IPS DF 19.7 (cell line): ENCODE measurements at places on chromosomes 7 and 10.

GRCh38 chr10:17115683-17116082, 13.9 kb downstream of the CUBN start:
- no peak for DNase-seq

DNA sequence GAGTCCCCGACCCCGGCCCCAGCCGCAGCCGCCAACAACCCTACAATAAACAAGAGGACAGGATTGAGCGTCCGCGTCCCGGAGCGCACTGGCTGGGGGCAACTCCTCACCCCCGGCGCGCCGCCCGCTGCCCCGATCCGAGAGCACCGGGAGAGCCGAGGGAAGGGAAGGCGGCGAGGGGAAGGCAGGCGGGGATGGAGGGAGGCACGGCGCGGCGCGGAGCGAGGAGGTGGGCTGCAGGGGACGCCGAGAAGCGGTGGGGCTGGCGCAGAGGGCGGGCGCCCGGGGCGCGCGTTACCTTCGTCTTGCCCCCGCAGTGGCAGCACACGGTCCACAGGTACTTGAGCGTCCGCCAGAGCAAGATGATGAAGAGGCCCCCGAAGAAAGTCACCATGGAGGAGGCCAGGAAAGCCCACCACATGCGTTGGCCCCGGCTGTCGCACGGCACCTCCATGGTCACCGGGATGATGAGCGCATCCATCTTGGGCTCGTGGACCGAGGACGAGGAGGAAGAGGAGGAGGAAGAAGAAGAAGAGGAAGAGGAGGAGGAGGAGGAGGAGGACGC, 559 bp downstream of the KCNMA1 start:
- no peak for DNase-seq

- no peak for DNase-seq
These were observed 112.1 kb downstream of the VPS41 start for GRCh38 chr7:38796626-38797501.

- DNase-seq = no peak
These were observed 532.3 kb upstream of the GALNT17 start for GRCh38 chr7:70599446-70600190.

GRCh38 chr7:2764621-2765020, 76.6 kb downstream of the AMZ1 start:
- DNase-seq = no peak

DNA sequence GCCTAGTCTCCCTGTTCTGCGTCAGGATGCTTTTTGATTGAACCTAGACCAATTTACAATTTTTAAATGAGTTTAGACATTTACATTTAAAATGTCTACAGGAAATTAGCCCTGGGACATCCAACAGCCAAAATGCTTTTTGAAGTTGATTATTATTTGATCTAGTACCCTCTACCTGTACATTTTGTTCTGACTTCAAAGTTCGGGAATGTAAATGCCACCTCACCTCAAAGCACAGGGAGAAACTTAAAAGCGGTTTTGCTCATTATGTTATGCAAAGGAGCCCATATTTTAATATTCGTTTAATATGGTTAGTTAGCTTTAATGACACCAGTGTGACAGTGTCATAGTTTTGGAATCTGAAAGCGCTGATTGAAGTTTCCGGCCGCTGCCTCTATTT, 80.1 kb upstream of the FAM204A start:
- no peak for DNase-seq

DNA sequence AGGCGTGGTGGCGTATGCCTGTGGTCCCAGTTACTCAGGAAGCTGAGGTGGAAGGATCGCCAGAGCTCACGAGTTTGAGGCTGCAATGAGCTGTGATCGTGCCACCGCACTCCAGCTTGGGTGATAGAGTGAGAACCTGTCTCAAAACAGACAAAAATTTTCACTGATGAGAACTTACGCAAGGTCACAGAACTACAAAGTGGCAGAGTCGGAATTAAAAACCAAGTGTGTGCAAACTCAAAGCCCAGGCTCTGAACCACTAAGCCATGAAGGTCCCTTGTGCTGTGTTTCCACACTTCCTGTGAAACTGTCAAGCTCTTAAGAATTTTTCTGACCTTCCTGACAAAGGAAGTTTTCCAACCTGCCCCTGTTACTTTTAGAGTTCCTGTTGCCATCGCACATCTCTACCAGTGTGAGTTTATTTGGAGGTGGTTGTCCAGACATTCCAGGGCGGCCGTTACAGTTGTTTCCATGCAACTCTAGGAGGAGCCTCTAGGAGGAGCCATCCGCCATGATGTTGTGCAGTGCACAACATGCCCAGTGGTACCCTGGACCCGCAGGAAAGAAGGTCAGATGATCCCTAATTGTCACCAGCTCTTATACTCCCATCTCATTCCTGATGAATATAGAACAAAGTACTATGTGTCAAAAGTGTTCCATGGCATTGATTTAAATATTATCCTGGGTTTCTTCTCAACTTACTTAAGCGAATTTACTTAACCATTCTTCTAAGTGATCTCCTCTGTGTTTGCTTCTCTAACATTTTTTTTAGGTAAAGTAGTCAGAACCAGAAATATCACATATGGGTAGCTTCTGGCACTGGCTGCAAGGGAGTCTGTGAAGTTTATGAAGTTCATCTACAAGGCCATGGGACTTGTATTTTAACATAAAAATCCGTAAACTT, 49.0 kb upstream of the LYZL1 start:
- DNase-seq = peak; percentile 33

DNA sequence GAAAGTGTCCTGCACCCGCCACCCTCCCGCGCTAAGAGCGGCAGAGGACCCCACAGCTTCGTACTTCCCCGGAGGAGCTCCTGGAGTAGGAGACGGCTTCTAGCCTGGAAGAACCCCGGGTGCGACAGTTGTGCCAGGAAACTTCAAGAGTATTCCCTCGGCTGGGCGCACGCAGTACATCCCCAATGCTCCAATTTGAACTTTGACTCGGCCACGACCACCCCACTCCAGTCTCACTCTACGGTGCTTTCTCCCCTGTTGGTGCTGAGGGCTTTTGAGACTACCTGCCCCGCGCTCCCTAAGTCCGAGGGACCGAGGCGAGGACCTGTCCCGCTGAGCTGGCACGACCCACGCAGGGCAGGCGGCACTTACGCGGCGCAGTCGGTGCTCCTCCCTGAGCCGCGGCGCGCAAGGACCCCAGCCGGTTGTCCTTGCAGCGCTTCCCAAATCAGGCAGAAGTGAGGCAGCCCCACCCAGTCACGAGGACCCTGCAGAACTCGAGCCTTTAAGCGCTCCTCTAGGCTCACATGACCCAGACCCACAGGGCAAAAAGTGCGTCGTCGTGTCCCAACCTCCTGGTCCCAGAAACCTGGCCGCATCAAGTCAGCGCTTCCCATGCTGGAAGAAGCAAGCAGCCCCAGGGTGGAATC, at the start of gene CPVL:
Gene CPVL, minus strand, starts transcription at position 481 of the 650 bp plus-strand sequence. CDS start 25,476 bp downstream, outside the sequence.
- peak; percentile 57 for DNase-seq

GRCh38 chr7:157414702-157415096, 77.9 kb downstream of the DNAJB6 start:
- DNase-seq = no peak

- no peak for DNase-seq
These were observed 74.8 kb upstream of the PALS2 start for GRCh38 chr7:24498439-24498838.

- no peak for DNase-seq
These were observed 103.7 kb downstream of the KCNMA1 start for GRCh38 chr10:77533887-77534278.

DNA sequence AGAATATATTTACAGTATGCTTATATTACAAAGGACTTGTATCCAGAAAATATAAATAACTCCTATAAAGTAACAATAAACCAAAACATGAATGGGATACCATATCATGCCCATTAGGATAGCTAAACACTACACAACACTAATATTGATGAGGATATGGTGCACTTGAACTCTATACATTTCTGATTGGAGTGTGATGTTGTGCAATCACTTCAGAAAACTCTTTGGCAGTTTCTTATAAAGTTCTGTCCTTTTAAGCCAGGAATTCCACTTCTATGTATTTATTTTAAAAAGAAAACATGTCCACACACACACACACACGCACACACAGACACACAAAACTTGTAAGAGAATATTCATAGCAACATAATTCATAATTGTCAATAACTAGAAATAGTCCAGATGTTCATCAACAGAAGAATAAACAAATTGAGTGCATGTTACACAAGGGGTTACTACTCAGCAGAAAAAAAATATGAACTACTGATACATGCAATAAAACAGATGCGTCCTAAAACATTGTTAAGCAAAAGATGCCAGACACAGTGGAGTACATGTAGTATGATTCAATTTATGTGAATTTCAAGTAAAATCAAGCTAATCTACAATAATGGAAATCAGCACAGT, 416.0 kb downstream of the PLXDC2 start:
- no peak for DNase-seq

GRCh38 chr7:18458830-18459229, 36.7 kb upstream of the HDAC9 start:
- no peak for DNase-seq

DNA sequence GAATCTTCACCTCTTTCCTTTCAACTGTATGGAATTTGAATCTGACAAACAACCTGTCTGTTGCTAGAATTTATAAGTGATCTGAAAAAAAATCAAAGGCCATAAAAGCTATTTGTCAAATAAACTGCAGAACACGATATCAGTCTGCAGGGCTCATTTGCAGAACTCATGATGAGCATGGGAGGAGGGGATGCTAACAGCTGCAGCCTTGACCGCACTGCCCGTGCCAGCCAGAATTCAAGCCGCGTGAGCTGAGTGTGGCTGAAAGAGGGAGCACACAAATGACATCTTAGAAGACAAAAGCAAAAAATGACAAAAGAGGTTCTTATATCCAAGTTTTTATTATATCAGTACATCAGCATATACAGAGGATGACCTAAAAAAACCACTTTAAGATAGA, 15.7 kb downstream of the LRRTM3 start:
- DNase-seq = no peak

DNA sequence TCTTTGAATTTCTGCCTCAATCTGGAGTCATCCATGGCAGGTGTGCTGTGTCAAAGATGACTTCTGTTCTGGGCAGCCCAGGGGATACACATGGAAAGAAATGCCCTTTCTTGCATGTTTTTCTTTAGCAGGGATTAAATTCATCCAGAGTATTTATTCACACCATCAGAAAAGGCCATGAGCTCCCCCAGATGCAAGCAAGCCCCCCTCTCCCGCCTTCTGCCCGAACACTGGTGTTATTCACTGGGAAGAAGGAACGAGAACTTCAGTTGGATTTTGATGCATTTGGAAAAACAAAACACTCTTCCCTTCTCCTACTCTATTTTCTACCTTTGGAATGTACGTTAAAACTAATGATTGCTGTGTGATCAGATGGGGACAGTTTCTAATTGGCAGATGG, 1.4 kb downstream of the PLPP4 start:
- DNase-seq = no peak

DNA sequence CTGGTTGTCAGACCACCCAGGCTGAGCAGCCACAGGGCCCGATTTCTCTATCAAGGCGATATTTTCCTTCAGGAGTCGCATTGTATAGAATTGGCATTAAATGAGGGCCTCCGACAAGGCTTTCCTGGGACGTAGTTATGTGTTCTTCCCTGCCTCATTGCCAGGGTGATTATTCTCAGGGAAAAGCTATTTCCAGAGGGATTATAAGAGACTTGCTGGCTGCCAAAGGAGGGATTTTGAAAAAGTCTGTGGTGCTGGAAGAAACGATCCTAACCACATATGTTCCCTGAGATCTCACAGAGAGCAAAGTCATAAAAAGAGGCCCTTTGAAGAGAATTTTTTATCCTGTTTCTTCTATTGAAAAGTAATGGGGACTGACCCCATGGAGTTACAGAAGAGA, 27.7 kb upstream of the SDHAF3 start:
- no peak for DNase-seq

DNA sequence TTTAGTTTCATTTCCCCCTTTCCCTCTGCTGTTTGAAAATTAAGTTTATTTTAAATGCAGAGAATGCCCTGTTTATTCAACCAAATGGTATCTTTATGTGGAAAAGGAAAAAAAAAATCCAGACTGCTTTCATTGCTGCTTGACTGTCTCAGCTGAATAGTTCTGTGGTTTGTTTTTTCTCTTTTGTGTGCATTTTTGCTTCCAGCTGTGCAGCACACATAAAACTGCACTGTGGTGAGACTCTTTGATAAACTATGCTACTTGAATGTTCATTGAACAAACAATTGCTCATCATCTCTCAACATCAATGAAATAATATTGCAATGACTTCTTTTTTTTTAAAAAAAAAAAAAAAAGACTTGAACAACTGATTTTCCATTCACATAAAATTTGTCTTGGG, 78.6 kb upstream of the GLI3 start:
- DNase-seq = no peak

DNA sequence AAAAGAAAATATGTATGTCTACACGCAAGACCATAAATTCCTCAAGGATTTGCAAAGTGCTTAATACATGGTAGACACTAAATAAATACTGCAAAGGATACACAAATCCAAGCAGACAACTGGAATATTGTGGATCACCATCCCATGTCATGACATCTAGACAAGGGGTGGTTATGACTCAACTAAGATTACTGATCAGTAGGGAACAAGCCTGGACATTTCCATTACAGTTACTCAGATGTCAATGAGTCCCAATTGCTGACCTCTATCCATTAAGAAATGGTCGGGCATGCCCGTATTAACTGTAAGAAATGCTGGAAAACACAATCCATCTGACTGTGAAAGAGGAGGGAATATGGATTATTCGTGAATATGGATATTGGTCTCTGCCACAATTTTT, 27.6 kb upstream of the RUFY2 start:
- no peak for DNase-seq

GRCh38 chr7:150368096-150368883, at the start of gene REPIN1:
Gene REPIN1, plus strand, starts transcription at chr7:150368822. Its CDS starts 890 bp downstream, at chr7:150369712.
- no peak for DNase-seq

- no peak for DNase-seq
These were observed 29.1 kb downstream of the UBE2H start for GRCh38 chr7:129923709-129924108.

DNA sequence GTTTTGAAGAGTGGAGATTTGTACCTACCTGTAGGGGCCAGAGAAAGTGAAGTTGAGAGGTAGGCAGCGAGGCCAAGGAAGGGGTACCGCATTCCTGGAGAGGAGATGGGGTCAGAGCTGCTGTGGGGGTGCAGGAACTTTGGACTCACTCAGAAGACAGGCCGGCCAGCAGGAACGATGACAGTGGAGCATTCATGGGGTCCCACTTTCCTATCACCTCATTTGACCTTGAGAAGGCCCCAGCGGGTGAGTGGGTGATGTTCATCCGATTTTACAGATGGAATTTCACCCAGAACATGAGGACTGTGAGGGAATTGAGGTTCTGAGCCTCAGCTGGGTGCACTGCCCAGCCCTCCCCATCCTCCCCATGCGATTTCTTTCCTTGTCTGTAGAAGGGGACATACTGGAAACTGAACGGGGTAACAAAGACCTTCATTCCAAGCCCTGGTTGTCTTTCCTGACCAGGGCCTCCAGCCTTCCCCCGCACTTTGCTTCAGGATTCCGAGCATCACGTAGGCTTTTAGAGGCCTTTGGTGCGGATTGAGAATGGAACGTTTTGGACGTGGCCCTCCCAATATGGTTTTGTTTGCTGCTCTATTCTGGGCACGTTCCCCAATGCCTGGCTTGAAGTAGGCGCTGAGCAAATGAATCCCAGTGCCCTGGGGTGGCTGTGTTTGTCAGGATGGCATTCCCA, 87.3 kb downstream of the ADCY1 start:
- no peak for DNase-seq
